Fibroblast of lung (primary cell): ENCODE measurements at places on chromosomes 6 and 20. TPM values are rescaled to one million over a fixed set of nuclear protein-coding genes. Genes with fewer than 3 reads are reported as not detected.

DNA sequence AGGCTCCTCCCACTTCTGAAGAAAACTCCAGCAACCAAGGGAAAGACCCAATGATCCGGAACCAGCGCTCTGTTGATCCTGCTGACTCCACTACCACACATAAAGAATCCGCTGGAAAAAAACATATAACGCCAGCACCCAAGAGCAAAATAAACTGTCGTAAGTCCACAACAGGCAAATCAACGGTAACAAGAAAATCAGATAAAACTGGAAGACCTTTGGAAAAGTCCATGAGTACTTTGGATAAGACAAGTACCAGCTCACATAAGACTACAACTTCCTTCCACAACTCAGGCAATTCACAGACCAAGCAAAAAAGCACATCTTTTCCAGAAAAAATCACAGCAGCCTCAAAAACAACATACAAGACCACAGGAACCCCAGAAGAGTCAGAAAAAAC lies 8.0 kb downstream of the MUCL3 start:
- no peak for DNase-seq

GRCh38 chr6:84392261-84392660 lies 164.8 kb upstream of the CEP162 start:
- DNase-seq, result no peak

DNA sequence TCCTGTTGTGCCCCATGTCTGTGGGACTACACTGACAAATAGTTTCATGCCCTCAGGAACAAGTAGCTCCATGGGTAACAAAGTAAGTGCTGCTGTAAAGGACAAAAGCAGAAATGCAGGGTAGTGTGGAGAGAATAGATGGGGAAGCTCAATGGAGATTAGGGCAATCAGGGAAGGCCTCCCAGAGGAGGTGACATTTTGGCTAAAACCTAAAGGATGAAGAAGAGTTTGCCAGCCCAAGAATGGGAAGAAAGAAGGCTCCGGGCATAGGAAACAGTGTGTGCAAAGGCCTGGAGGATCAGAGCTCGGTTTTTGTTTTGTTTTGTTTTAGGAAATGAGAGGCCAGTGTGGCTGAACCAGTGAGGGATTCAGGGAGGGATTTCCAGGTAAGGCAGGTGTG lies 43.6 kb upstream of the FAM83D start:
- DNase-seq, result no peak

DNA sequence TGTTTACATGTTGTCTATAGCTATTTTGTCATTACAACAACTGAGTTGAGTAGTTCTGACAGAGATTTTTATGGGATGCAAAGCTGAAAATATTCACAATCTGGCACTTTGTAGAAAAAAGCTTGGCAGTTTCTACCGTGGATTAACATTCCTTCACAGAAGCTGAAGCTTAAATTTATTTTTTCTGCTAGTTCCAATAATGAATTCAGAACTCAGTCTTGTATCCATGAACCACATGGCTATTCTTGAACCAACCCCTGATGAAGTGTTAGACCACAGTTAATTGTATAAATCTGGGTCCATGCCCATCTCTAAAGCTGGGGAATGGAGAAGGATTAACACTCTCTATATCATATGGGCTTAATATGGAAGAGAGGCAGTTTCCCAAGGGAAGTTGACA lies 743.8 kb upstream of the FLRT3 start:
- no peak for DNase-seq

GRCh38 chr6:74967821-74968220 lies 238.0 kb downstream of the COL12A1 start:
- DNase-seq, result no peak

DNA sequence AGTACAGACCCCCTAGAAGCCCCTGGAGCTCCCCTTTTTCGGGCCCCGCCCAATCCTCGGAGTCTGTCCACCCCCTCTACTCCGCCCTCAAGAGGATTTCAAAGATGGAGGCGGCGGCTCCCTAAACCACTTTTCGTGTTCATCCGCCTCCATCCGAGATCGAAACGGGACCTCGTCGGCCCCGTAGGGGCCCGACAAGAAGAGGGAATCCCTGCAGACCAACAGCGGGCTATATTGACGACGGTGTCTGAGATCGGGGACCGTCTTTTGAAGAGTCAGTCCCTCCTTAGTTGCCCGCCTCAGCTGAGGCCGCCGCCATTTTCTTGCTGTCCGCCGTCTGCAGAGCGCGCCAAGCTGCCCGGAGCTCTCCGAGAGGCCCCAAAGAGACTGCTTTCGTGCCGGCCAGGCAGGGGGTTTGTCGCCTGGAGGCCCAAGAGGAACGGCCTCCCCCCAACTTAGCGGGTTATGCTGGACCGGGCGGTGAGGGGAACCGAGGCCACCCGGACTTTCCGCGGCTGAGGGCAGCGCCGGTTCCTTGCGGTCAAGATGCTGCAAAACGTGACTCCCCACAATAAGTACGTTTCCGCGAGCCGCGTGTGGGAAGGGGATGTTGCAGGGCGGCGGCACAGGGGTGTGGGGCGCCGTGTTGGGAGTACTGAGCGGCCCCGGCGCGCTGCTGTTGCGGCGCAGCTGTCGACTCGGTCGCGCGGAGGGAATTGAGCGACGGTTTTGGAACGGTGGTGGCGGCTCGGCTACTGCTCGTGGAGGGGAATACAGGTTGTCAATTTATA lies 4.2 kb downstream of the BRD2 start:
- no peak for DNase-seq

DNA sequence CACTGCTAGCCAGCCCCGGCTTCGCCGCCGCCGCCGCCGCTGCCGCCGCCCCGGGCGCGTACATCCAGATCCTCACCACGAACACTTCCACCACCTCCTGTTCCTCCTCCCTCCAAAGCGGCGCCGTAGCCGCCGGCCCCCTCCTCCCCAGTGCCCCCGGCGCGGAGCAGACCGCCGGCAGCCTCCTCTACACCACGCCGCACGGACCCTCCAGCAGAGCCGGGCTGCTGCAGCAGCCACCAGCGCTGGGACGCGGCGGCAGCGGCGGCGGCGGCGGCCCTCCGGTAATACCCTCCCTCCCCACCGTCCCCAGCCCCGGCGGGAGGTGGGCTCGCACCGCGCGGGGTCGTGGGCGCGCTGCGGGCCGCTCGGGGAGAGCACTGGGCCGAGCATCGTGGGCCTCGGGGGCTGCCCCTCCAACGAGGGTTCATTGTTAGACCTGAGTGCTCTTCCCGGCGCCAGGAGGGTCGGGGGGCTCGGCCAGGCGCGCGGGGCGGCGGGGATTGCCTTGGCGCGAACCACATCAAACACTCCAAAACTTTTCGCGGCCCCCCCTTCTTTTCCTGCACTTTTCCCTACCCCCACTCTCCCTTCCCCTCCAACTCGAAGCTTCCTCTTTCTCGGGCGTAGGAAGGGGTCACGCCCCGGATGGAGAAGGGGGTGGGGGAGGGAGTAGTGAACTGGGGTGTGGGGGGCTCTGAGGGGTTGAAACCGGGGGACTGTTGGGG lies 827 bp downstream of the E2F3 start:
- DNase-seq, result peak; percentile 40

GRCh38 chr20:11917663-11918062 lies at the start of gene BTBD3:
TSS of gene BTBD3 (plus strand) at chr20:11917893. CDS start at chr20:11918276, 383 bp downstream.
- peak; percentile 75 for DNase-seq

DNA sequence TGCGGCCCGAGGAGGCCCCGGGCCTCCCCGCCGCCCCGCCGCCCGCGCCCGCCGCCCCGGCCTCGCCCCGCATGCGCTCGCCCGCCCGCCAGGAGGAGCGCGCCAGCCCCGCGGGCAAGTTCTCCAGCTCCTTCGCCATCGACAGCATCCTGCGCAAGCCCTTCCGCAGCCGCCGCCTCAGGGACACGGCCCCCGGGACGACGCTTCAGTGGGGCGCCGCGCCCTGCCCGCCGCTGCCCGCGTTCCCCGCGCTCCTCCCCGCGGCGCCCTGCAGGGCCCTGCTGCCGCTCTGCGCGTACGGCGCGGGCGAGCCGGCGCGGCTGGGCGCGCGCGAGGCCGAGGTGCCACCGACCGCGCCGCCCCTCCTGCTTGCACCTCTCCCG lies 1.5 kb downstream of the FOXQ1 start:
- DNase-seq, result no peak

DNA sequence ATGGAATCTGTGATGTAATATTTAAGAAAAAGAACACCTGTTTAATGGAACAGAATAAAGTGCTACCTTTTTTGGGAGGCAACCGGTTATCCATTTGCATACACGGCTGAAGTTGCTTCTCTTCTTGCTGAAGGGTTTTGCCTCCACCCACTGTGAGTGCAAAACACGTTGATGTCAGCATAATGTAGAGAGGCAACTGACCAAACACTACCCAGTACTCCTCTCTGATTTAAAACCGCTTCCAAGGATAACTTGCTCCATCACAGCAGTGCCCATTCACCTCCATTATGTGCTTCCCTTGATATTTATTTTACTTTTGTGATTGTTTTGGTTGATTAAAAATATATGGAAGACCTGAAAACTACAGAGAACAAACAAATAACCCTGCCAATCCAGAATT lies 1.4 kb downstream of the SLC17A1 start:
- DNase-seq, result no peak

DNA sequence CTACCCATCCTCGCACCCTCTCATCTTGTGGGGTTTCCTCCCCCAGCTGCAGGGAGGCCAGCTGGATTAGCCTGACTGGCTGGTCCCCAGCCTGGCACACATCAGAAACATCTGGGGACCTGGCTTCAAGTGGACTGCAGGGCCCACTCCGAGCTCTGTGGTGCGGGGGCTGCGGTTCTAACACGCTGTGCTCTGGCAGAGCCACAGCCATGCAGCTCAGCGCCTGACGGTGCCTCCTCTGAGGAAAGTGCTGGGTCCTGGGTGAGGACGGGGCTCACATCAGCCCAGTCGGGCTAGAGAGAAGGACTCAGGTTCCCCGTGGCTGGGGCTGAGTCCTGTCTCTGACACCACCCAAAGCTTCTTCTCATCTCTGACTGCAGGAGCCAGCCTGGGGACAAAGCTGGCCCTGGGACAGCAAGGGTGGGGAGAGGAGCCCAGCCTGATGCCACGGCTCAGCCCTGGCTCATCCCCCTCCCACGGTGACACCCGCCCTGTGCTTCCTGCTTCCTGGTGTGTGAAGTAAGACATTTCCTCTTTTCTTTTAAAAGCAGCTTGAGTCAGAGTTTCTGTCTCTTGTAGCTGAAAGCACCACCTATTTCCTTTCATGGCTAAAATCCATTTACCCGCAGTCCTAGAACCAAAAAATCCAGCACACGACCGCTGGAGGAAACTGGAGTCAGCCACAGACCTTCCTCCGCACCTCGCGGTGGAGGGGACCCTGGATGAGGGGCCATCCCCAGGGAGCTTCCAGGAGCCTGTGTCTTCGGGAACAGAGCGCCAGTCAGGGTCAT lies 127.4 kb upstream of the AFDN start:
- DNase-seq, result peak; percentile 29

DNA sequence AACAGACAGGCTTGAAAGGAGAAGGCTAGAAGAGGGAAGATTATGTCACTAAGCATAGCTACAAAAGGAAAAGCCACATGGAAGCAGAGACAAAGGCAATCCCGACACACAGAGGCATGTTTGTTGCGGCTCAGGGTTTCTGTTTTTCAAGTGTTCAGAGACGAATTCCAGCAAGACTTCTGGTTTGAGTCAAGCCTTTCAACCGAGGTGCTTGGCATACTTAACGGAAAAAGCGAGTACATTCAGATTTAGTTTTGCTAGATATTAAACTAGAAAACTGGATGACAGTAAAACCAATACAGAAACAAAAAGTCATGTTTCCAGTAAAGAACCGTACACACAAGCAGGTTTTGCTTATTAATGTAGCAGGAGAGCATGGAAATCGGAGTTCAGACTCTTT lies 27.2 kb downstream of the MCUR1 start:
- no peak for DNase-seq

DNA sequence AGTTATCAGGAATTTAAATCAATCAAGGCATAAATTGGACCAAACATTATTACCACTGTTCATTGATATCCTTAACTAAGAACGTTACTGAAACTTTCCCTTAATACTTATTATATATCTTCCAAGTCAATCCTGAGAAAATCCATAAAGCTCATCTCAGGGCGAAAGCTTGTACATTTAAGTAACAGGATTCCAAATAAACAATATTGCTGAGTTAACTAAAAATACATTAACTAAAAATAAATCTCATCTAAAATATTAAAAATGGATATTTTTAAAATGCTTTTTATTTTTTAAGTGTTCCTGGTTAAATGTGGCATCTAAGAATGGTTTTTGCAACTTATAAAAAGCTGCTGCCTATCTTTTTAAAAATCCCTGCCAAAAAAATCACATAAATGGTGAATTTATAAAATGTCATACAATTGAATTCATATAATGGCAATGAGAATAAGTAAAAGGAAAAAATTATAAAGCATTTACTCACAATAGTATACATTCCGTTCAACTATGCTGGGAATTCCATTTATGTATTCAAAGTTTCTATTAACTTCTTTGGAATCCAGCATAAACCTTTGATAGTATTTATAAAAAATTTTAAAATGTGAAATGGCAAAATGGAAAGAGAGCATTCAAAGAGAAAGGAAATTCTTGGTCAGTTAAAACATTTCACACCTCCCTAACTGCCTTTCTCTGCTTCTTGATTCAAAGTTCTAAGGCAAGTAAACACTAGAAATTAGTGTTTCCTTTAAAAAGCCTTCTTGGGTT lies 20.8 kb upstream of the GMDS start:
- DNase-seq, result no peak

- DNase-seq, result no peak
Observed at GRCh38 chr20:4985658-4986057, 15.7 kb downstream of the SLC23A2 start.

GRCh38 chr20:47031004-47031403 lies 136.4 kb downstream of the EYA2 start:
- no peak for DNase-seq

DNA sequence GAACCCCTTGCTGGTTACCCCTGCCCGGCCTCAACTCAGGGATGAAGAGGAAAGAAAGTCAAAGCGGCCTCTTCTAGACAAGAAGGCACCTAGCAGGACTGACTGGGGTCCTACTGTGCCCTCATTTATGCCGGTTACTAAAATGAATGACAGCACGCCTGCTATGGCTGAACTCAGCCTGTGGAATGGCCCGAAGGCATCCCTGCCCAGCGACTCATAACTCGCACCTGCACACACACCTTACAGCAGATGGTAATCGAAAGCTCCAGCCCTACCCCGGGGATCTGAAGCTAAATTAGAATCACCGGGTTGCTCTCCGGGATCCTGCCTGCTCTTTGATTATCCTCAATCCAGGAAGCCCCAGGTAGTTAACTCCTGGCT lies 747 bp upstream of the TXNDC5 start:
- no peak for DNase-seq

Gene COL9A1
- not detected in 2 replicates for polyA plus RNA-seq

Gene CST5
- polyA plus RNA-seq, result not detected in 2 replicates

Gene FLRT3
- 2.9 and 10.8 TPM in 2 replicates for polyA plus RNA-seq

Gene MANEA
- 15.2 and 16.8 TPM in 2 replicates for polyA plus RNA-seq

Gene DZANK1
- polyA plus RNA-seq, result 1.2 and 1.3 TPM in 2 replicates

Gene EYS
- 0.01 TPM in 1 of 2 replicates, not detected in the other for polyA plus RNA-seq

Gene KCNQ2
- polyA plus RNA-seq, result not detected in 2 replicates
